Fibroblast of gingiva (primary cell): ENCODE measurements at places on chromosomes 1 and 21.

DNA sequence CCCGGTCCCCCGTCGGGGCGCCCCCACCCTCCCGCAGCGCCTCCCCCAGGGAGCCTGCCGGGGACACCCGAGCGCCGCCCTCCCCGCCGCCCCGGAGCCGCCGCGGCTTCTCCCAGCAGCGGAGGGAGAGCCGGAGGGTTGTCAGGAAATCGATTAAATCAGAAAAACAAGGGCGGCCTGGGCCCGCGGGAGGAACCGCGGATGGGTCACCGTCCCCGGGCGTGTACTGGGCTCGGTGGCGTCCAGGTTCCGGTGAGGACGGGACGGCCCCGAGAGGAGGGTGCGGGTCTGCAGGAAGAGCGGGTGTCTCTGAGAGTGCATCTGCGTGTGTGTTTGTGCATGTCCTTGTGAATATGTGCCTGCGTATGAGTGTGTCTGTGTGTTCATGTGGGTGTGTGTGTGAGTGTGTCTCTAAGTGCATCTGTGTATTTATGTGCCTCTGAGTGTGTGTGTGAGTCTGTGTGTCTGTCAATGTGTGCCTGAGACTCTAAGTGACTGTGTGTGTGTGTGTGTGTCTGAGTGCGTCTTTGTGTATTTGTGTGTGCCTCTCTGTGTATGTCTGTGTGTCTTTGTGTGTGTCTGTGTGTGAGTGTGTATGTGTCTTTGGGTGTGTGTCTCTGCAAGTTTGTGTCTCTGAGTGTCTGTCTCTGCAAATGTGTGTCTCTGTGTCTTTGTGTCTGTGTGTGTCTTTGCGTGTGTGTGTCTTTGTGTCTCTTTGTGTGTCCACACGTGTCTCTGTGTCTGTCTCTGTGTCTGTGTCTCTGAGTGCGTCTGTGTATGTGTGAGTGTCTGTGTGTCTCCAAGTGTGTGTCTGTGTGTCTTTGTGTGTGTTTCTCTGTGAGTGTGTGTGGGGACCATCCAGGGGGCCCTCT lies 1.1 kb downstream of the SPSB1 start:
- peak; percentile 42 for DNase-seq

- DNase-seq: no peak
These were observed 4.3 kb downstream of the PLCH2 start for GRCh38 chr1:2480236-2480985.

- peak; percentile 68 for DNase-seq
These were observed 57.0 kb upstream of the TARBP1 start for GRCh38 chr1:234535763-234536515.

DNA sequence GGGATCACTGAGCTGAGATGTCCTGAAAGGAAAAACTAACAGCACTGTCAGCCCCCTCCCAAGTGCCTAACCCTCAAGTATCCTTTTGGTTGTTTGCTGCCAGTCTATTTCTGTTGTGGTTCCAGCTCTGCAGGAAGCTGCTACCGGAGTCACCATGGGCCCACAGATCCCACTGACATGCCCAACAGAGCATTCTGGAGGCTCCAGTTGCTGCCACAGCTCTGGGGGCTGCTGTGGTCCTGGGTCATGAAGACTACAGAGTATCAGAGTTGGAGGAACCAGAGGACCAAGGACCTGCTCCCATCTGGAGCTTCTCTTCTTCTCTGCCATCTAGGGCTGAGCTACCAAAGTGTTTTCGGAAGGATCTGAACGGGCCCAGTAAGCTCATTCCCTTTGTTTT lies 910 bp downstream of the LCE3A start:
- DNase-seq: no peak

- DNase-seq: peak; percentile 82
These were observed 39.5 kb downstream of the EPHB2 start for GRCh38 chr1:22749919-22750684.
